NCI-H510A (cell line): ENCODE measurements at places on chromosomes 4 and X.

DNA sequence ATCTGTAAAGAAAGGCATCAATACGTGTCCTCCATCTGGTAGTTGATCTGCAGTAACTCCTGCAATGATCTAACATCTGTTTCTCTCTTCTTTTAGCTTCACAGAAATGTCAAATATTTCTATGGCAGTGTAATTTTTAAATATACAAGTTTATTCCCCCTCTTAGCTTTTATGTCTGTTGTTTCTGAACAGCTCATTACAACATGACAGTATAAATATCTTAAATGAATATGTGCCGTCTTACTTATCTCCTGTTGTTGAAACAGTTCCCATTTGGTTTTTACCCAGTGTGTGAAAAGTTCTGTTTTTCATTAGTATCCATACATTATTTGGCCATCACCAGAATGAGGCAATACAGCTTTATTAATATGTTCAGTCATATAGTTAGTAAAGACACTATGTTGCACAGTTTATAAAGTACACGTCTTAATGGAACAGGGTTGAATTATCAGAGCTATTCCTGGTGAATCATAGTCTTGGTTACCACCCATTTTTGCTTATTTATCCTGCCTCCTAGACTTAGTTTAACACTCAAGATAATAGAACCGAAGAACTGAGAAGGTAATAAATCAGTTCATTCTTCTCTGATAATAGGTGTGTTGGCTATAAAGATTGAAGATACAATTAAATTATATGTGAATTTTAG is 321.6 kb downstream of the TENM3 start:
- no peak for DNase-seq

DNA sequence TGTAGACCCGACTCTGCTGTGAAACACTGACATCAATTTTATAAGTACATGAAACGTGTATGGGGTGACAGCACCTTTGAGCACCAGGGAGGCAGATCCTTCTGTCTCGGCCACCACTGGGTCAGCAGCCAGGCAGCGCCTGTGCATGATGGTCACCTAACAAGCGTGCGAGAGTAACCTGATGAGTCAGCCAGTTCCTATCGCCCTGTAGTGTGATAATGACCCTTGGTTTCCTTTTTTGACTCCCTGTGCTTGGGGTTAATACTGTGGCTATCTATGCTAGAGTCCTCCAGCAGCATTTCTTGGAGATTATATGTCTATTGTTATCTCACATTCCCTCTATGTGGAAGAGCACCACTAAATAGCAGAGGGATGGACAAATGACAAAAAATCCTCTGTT is 101.6 kb downstream of the NPNT start:
- no peak for DNase-seq

- no peak for DNase-seq
These were observed 160.1 kb upstream of the MBNL3 start for GRCh38 chrX:132648895-132649294.

GRCh38 chr4:18869166-18869565 is 847.6 kb upstream of the LCORL start:
- DNase-seq: no peak

GRCh38 chr4:101251261-101251660 is 96.1 kb downstream of the PPP3CA start:
- no peak for DNase-seq

- DNase-seq: no peak
These were observed 1.2 kb upstream of the PDS5A start for GRCh38 chr4:39978904-39979303.

- DNase-seq: no peak
These were observed 143.9 kb downstream of the GLRA2 start for GRCh38 chrX:14673236-14673635.

GRCh38 chr4:3238721-3239120 is 10.2 kb upstream of the MSANTD1 start:
- peak; percentile 37 for DNase-seq

DNA sequence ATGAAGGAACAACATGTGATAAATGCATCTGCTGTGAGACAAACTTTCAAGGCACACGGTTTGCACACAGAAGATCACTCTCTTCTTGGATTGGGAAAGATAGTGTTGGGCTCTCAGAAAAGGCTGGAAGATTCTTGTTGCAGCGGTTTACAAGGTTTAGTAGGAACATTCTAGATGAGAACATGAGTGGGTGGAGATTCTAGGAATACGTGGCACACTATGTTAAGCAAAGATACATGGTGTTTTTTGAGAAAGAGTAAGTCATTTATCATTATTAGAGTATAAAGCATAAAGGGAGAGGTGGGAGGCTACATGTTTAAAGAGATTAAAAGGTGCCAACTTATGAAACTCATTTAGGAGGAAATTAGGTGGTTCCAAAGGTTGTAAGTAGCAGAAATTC is 348.8 kb upstream of the HS3ST1 start:
- no peak for DNase-seq

DNA sequence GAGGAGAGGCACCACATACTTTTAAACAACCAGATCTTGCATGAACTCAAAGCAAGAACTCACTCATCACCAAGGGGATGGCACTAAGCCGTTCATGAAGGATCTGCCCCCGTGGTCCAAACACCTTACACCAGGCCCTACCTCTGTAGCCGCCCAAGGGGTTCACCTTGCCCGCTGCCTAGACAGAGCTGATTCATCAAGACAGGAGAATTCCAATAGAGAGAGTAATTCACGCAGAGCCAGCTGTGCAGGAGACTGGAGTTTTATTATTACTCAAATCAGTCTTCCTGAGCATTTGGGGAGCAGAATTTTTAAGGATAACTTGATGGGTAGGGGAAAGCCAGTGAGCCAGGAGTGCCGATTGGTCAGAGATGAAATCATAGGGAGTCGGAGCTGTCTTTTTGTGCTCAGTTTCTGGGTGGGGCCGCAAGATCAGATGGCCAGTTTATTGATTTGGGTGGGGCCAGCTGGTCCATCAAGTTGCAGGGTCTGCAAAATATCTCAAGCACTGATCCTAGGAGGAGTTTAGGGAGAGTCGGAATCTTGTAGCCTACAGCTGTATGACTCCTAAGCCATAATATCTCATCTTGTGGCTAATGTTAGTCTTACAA is 364.7 kb downstream of the PCDH7 start:
- DNase-seq: no peak

- DNase-seq: no peak
These were observed 335.8 kb upstream of the F9 start for GRCh38 chrX:139194571-139195280.

- no peak for DNase-seq
These were observed 123.5 kb upstream of the WDR1 start for GRCh38 chr4:10239982-10240654.

- DNase-seq: no peak
These were observed 64.1 kb downstream of the FAM184B start for GRCh38 chr4:17717301-17717700.

- DNase-seq: no peak
These were observed 82.5 kb downstream of the WFS1 start for GRCh38 chr4:6352031-6352692.

GRCh38 chr4:41334182-41334581 is 77.5 kb downstream of the UCHL1 start:
- DNase-seq: peak; percentile 33

GRCh38 chr4:162793571-162793970 is 373.1 kb downstream of the NAF1 start:
- no peak for DNase-seq

GRCh38 chrX:28787206-28787605 is 200.0 kb downstream of the IL1RAPL1 start:
- no peak for DNase-seq

- DNase-seq: no peak
These were observed 71.1 kb downstream of the MAP9 start for GRCh38 chr4:155305619-155306018.

GRCh38 chr4:130722361-130722760 is 1626.4 kb downstream of the C4orf33 start:
- no peak for DNase-seq

- DNase-seq: no peak
These were observed 310.5 kb upstream of the PITX2 start for GRCh38 chr4:110933341-110933740.

GRCh38 chr4:6177587-6178197 is 22.7 kb downstream of the JAKMIP1 start:
- no peak for DNase-seq

DNA sequence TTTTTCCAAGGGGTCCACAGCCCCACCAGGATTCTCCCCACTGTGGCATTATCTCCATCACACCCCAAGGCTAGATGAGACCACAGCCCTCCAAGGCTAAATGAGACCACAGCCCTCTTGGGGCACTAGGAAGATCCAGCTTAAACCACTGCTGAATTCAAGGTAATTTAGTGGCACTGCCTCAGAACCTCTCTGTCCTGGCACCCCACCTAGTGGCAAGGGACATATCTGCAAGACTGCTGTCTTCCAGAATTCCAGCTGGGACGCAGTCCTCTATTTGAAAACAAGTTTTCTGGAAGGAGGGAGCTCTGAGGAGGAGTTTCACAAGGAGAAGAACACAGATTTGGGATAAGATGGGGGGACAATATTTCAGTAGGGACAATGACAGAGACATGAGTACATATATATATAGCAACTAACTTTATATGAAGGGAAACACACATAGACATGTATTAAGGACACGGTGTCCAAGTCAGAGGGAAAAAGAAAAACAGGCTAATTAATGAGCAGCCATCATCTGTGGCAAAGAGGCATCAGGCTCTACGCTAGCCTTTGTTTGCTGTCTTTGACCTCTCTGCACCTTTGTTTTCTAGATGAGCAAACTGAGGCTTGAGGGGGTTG is 9.3 kb downstream of the CETN2 start:
- peak; percentile 0 for DNase-seq

DNA sequence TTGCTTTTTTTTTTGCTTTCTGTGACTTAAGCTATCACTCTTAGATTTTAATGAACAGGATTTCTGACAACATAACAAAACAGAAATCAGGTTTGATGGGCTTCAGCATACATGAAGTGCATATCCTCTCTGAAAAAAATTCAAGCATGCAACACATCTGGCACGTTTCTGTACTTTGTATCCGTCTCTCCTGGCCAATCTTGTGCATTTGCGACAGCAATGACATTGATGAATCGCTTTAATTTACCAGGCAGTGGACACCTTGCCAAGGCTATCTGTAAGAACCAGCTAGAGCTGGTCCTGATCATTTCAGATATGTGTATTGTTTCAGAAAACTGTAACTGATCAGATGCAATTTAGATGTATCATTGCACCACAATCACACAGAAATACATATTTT is 93.3 kb downstream of the CCSER1 start:
- DNase-seq: no peak
